ENCODE measurements at places on chromosomes 4 and X. TPM values are rescaled to one million over a fixed set of nuclear protein-coding genes. Genes with fewer than 3 reads are reported as not detected.

The TCP11X2 gene
- total RNA-seq: 0.10 TPM

The HELT gene
- not detected for total RNA-seq

The BEND2 gene
- total RNA-seq: not detected

The MAGEA12 gene
- 142 TPM for total RNA-seq

The JADE3 gene
- 7.6 TPM for total RNA-seq

The CLDN22 gene
- total RNA-seq: not detected

The PPP1R2C gene
- total RNA-seq: not detected

DNA sequence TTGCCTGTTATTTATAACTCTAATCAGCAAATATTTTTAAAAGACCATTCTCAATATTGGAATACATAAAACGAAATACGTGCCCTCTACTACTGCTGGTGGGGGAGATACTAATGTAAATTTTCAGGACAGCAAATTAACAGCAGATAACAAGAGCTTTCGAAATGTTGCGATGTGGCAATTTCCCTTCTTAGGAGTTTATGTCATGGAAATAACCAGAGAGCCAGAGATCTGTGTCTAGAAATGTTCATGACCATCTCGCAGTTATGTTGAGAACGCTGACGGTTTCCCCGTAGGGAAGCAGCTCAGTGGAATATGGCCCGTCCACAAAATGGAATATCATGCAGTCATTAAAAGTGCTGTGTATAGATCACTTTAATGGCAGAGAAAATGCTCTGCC, 238.4 kb upstream of the PSAPL1 start:
- no peak for DNase-seq

DNA sequence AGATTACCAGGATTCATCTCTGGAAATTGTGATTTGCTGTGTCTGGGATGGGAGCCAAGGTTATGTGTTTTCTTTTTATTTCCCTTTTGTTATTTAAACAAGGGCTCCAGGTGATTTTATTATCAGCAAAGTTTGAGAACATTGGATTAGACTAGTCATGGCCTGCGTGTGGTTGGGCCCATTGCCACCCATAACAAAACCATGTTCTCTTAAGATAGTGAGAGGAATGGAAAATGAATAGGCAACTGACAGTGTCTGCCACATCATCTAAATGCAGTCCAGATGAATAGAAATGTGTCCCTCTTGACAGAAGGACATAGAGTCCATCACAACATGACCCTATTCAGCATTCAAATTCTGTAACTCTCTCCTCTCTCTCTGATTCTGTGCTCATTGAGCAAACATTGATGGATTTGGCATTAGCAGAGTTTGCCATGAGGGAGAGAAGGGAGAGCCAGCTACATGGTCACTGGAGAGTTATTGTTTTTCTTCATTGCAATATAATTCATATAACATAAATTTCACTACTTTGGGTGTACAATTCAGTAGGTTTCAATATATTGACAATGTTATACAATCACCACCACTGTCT, 11.7 kb downstream of the XK start:
- no peak for DNase-seq

DNA sequence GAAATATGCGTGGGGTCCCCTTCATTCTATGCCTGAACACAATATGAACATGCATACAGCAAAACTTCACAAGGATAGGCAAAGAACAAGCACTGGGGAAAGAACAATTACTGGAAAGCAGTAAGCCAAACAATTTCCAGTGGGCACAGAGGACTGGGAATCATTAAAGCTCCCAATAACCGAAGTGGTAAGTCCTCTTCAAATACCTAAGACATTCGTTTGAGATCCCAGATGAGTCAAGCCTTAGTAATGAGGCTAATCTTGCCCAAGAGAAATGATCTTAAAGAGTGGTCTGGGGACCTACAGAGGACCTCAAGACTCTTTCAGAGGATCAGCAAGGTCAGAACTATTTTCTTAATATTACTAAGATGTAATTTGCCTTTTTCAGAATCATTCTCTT, 28.6 kb downstream of the ANAPC10 start:
- DNase-seq: peak; percentile 58

DNA sequence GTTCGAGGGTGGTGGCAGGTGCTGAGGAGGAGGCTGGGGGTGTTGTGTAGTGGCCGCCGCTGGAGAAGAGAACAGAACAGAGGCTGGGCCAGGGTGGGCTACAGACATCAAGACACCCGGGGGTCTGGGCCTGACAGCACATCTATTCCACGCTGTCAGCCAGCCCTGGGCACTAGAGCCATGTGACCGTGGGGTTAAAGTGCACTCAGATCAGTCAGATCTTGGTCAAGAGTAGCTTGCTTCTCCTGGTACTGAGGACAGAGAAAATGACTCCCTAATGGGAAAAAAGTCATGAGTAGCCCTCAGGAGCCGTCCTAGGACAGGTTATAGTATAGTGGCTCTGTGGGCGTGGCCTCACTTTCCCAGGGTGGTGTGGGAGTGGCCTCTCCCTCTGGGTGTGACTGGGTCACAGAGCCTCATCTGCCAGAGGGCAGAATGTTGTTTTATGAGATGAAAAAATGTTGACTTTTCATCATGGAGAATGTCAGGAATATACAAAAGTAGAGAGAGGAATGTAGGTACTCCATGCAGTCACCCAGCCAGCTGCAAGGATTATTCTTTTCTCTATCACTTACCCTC, 19.4 kb downstream of the TRMT44 start:
- DNase-seq: no peak

- no peak for DNase-seq
These were observed 98.2 kb downstream of the SOWAHB start for GRCh38 chr4:76799718-76800117.

DNA sequence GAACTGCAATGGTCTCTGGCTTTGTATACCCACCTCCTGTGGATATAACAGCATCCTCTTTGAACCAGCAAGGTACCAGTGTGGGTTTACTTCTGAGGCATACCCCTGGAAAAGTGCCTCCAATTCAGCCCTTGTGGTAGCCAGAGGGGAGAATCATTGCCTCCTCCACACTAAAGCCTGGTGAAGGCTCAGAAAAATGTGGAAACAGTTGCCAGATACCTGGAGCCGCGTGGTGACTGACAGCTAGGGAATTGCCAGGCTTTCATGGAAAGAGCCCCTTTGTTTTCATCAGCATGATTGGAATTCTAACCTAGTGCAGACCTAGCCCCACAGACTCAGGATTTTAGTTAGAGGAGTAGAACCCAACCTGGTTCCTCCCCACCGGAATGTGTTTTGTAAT, 168.6 kb upstream of the KLF3 start:
- DNase-seq: no peak

- DNase-seq: no peak
These were observed 75.6 kb upstream of the DYNLT3 start for GRCh38 chrX:37922928-37923327.

DNA sequence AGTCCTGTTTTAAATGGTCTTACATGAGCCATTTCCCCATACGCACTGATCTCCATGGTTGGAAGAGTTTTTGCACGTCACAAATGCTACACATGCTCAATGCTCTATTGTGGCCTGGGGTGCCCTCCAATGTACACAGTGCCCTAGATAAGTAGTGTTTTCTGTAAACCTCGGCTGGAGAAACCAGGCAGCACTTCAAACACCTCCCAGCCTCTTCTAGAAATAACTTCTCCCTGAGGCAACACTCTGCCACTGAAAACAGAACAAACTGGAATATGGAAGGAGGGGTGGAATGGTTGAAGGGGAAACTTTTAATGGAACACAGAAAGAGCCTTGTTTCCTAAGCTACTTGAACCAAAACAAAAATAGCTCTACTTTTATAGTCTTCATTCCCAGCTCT, 123.9 kb upstream of the CBR4 start:
- DNase-seq: no peak

- no peak for DNase-seq
These were observed 40.3 kb downstream of the C4orf54 start for GRCh38 chr4:99617374-99617773.

GRCh38 chr4:48963042-48963679, 22.9 kb upstream of the CWH43 start:
- peak; percentile 76 for DNase-seq

- peak; percentile 1 for DNase-seq
These were observed 752 bp downstream of the MBTPS2 start for GRCh38 chrX:21840193-21840545.

DNA sequence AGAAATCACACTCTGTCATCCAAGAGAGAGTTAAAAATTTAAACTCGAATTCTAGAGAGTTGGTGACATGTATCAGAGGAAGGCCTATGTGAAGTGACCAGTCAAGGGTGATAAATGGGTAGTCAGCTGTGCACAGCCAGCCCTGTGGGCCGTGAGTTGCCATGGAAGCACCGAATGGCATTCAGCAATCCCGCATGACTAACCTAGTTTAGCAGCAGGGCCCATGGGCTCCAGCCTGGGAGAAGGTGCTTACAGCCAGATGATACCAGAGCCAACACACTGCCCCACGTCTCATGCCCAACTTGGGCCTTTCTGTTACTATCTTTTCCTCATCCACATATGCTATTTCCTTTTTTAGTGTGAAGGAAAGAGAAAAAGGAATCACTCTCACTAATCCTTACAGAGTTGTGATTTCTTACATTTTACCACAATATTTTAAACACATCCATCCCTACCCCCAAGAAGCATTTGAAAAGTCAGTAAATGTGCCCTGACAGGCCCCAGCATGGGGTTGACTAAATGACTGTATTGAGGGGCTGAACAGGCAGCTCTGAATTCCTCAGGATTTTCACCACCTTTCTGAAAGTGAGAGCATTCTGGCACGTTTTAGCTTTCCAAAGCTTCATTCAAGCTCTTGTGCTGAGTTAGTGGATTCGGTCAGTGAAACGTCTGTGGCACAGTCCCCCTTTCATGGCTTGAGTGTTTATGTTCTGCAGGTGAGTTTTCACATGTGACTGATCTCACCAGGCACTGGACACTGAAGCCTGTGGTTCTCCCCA, 104.2 kb downstream of the AFF1 start:
- peak; percentile 93 for DNase-seq

GRCh38 chr4:140996766-140997165, 136.5 kb downstream of the RNF150 start:
- peak; percentile 27 for DNase-seq

DNA sequence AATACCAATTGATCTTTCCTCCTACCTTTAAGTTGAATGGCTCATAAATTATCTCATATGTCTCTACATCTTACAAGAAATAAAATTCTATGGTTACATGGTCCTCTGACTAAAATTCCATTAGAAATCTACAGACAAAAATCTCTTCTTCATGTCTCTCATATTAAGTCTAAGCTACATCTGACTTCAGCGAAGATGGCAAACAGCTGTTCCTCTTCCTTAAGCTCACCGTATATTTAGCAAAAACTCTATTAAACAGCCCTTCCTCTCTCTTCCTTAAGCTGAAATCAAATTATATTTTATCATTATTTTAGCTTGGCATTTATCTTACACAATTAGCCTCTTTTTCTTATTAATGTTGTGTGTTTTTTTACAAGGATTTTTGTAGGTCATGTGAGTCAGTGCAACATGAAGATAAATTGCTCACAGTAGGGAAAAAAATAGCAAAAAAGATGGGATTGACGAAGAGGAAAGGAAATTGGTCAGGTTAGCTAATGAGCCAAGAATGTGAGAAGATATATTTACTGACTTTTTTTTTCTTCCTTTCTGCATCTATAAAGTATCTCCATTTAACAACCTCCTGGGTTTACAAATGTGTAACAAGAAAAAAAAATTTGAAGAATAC, 2412.8 kb downstream of the ARAP2 start:
- peak; percentile 76 for DNase-seq

DNA sequence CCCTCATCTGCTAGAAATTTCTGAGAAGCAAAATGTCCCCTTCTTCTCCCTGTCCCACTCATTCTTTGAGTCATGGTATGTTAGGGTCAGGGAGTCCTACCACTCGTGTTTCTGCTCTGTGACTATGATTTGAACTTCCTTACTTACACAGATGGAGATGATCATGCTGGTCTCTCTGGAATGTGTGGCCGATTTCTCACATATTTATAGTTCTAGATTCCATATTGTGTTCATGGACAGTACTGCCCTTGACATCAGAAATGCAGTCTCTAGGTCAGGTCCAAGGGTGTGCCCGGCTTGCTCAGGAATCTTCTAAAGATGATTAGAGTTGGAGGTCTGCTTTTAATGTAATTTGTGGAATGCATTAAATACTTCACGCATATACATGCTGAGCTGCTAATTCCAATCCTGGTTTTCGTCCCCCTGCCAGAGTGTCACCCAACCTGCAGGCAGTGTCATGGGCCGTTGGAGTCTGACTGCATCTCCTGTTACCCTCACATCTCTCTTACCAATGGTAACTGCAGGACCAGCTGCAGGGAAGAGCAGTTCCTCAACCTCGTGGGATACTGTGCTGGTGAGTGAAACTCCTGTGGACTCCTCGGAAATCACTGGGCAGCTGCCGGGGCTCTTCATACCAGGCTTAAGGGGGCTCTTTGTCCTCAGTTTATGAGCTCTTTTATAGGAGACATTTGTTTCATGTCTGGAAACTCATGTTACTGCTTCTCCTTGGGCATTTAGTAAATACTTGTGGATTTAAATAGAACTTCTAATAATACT, 214.1 kb upstream of the ANXA3 start:
- no peak for DNase-seq

DNA sequence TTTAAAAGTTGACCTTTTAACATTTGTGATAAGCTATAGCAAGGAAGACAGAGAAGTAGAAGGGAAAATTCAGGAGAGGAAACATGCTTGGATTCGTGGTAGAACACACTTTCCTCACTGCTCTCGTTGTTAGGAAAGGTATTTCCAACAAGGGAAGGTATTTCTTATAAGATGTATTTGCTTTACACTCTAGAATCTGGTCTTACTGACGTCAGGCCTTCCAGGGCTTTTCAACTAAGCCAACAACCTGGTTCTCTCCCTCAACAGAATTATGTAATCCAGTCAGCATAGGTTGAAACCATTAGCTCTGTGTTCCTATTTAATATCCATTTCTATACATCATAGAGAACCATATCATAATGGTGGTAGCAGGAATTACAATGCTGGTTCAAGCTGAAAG, 241.9 kb downstream of the SLC39A8 start:
- no peak for DNase-seq

- DNase-seq: no peak
These were observed 553.9 kb downstream of the SPRY1 start for GRCh38 chr4:123950530-123950929.

DNA sequence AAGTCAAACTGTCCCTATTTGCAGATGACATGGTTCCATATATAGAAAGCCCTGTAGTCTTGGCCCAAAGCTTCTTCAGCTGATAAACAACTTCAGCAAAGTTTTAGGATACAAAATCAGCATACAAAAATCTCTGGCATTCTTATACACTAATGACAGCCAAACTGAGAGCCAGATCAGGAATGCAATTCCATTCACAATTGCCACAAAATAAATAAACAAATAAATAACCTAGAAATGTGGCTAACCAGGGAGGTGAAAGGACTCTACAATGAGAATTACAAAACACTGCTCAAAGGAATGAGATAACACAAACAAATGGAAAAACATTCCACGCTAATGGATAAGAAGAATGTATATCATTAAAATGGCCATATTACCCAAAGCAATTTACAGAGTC, 52.9 kb upstream of the CXCL8 start:
- no peak for DNase-seq

DNA sequence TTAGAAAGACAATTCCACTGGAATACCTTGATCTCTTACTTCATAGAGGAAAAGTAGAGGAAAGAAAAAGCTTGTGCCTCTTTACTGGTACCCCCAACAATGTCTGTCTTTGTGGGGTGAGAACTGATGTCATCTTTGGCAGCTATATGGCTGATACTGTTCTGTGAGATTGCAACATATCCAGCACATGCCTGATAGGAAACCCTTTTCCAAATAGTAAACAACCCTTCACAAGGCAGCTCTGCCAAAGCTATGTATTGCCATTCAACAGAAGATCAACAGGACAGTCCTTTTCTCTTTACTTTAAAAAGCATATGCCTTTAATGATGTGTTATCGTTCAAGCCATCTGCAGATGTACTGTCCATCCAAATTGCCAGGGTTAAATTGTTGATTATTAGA, 105.9 kb downstream of the IL1RAPL1 start:
- DNase-seq: no peak

- DNase-seq: no peak
These were observed 486.6 kb upstream of the PCDH10 start for GRCh38 chr4:132662456-132662855.

Measured in HT1080 (cell line).